ENCODE measurements at places on chromosomes 3 and 15.

DNA sequence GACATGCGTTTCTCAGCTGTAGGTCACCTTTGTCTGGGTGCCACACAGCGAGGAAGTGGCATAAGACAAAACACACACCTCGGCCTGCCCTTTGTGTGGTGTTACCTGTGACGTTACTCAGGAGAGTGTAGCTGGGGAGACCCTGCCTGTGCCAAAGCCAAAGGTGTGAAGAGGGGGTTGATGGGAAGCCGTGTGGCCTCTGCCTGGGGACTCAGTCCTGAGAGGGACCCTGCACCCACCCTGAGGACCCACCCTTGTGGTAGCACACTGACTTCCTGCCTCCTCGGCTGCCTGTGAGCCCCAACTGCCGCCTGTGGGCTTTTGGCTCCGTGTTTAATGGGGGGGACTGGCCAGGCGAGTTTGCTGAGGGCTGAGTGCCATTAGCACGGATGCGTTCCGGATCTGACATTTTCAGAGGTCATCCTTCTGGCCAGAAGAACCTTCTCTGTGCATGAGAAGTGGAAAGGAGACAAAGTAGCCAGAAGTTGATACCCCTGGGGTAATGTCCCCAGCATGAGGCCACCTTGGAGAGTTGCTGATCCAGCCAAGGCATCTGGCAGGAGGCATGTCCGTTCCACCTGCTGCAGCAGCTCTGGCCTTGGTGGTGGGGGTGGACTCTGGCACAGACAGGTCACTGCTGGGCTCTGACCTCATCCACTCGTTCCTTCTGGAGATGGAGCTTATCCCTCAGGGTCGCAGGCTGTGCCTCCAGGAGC is 51.8 kb upstream of the FURIN start:
- H3K4me3 ChIP-seq, result no peak overlapping the region
- no peaks in the 10 kb centered on the region for H3K27me3 ChIP-seq
- no peaks in the 10 kb centered on the region for H3K36me3 ChIP-seq
- H3K4me1 ChIP-seq, result no peaks in the 10 kb centered on the region
- DNase-seq, result no peak

DNA sequence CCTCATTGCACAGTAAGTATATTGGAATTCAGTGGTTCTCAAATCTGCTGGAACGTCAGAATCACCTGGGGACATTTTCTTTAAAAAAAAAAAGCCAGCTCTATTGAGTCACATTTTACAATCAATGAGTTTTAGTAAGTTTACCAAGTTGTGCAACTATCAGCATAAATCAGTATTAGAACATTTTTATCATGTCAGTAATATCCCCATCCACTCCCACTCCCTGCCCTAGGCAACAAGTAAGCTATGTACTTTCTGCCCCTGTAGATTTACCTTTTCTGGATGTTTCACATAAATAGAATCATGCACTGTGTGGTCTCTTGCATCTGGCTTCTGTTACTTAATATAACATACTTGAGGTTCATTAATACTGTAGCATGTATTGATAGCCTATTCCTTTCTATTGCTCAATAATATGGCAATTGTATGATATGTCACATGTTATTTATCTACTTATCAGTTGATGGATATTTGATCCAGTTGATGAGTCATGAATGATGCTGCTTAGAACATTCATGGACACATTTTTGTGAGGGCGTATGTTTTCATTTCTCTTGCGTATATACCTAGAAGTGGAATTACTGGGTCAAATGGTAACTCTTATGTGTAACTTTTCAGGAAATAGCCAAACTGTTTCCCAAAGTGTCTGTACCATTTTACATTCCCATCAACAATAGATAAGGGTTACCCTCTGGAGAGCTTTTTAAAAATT is 180.5 kb downstream of the THSD4 start:
- DNase-seq, result no peak
- no peak overlapping the region for H3K4me3 ChIP-seq
- no peaks in the 10 kb centered on the region for H3K27me3 ChIP-seq

GRCh38 chr3:55480911-55481743 is 6.0 kb downstream of the WNT5A start:
- no peak overlapping the region for H3K27ac ChIP-seq
- H3K36me3 ChIP-seq, result peaks cover 5% of the 10 kb centered on the region
- peaks cover 7% of the 10 kb centered on the region for H3K4me1 ChIP-seq
- H3K27me3 ChIP-seq, result no peaks in the 10 kb centered on the region
- H3K4me3 ChIP-seq, result no peak overlapping the region

DNA sequence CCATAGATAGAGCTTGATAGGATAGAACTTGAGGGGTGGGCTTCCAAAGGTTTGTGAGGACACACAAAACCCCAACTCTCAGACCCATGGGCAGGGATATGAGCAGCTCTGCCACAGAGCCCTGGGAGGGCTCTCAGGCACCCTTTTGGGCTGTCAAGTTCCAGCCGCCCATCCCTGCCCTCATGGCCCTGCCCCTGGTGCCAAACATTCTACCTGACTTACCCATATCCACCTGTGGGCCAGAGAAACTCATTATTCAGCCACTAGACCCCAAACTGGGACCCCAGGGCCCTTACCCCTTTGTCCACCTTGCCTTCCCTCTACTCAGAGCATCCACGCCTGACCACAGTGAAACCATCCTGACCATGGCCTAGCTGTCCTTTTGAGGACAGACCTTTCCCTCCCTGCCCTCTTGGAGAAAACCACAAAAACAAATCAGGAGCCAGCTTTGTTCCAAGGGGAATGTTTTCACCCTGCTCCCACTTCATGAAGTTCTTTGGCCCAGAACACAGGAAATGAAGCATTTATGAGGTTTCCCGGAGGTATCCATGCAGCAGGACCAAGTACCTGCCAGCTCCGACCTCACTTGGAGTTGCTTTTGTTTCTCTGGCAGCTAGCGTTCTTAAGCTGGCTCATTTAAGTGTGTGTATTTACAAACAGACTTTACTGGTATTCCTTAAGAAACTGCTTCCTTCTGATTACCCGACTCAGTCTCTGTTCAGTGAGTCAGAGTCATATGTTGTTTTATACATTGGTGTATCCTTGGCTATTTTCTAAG is 34.2 kb upstream of the GALNT15 start:
- H3K27me3 ChIP-seq, result no peaks in the 10 kb centered on the region
- no peak overlapping the region for H3K27ac ChIP-seq
- no peaks in the 10 kb centered on the region for H3K36me3 ChIP-seq
- no peaks in the 10 kb centered on the region for H3K4me1 ChIP-seq
- H3K4me3 ChIP-seq, result no peak overlapping the region

DNA sequence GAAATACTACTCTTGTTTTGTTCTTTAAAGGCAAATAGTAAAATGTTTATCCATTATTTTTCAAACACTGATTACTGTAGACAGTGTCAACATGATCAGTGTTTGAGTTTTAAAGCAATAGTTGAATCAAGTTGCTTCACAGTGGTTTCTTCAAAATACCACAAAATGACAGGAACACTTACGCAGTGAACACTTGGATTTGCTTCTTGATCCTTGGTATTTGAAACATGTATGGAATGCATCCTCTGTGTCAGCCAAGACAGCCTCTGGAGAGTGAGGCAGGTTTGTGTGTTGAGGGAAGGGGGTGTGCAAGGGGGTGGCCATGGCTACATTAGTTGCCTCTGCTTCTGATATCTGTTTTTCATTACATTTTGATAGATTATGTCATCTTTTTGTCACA is 413.0 kb downstream of the RBMS3 start:
- H3K4me1 ChIP-seq, result peaks cover 1% of the 10 kb centered on the region
- no peaks in the 10 kb centered on the region for H3K36me3 ChIP-seq
- no peak for DNase-seq
- no peak overlapping the region for H3K4me3 ChIP-seq
- no peak overlapping the region for H3K27ac ChIP-seq

All from liver (tissue), 10 donors.